Activated CD4-positive, alpha-beta T cell treated with anti-CD3 and anti-CD28 coated beads for 4 hours (primary cell): ENCODE measurements at places on chromosomes 4 and X.
A peak's percentile ranks its signal among the peaks of the same experiment; 100 is the strongest.

DNA sequence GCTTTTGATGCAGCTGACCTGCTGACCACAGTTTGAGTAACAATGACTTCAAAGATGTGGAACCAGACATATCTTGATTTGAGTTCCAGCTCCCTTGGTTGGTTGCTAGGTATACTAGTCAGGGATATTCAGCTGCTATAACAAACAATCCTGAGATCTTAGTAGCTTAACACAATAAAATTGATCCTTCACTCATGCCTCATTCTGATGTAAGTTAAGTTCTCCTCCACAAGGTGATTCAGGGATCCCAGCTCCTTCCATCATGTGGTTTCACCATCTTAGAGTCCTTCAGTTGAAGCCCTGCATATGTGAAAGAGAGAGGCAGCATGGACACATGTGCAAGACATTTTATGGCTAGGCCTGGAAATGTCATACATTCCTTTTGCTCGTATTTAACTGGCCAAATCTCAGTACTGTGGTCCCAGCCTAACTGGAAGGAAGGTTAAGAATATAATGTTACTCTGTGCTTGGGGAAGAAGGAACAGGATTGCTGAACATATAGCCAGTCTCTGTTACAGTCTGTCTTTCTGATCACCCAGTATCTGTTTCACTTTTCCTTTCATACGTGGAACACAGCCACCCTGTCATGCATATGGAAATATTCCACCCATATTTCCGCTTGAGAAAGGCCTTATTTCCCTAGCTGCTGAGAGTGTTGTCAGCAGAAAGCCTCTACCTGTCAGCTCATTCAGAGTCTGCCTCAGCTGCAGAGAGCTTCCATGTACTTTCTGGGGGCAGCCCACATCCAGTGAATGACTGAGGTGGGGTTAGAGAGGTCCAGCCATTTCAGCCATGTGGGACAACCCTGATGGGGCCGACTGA lies 7.1 kb downstream of the SMIM9 start:
- peak; percentile 4 for DNase-seq

- no peak for DNase-seq
Measured at GRCh38 chr4:8350841-8351461, 81.4 kb downstream of the HTRA3 start.

- no peak for DNase-seq
Measured at GRCh38 chr4:99361899-99362275, 9.3 kb upstream of the ADH1C start.

DNA sequence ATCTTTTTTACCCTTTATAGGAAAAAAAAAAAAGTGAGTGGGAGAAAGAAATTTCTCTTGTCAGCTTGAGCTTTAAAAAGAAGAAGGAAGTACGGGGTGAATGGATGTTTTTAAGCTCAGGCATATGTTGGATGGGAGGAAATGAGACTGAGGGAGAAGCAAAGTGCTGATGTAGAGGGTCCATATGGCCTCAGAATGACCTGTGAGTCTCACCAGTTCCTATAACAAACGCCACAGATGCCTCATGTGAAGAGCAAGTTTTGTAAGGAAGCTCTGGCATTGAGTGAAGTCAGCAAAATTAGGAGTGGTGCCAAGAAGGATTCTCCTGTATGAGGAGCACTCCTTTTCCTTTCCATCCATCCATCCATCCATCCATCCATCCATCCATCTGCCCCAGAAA lies 214.6 kb downstream of the PTTG2 start:
- no peak for DNase-seq

DNA sequence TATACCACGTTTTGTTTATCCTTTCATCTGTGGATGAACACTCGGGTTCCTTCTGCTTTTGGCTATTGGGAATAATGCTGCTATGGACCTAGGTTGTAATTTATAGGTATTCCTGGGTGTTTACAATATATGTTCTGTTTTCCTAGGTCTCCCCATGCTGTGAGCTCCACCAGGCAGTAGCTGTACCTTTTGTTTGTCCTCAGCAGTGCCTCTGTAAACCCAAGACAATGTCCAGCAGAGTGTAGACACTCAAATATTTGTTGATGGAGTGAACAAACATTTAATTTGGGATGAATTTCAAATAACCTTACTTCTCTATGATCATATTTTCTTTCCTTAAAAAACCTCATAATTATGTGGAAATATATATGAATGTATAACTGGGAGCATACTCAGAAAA lies 259.5 kb upstream of the BOD1L1 start:
- DNase-seq, result no peak

DNA sequence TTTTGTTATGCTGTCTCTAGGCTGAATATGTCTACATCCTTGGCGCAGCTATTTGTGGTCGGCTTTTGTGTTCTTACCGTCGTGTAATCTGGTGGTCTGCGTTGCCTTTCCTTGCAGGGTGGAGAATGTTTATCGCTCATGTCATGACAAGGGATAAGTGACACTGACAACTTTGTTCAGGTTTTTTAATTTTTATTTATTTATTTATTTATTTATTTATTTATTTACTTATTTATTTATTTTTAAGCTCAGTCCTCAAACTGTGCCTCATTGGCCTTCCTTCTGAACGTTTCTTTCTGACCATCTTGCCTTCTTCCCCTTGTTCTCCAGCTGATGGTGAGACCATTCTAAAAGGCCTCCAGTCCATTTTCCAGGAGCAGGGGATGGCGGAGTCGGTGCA lies 26.4 kb downstream of the SMS start:
- no peak for DNase-seq

DNA sequence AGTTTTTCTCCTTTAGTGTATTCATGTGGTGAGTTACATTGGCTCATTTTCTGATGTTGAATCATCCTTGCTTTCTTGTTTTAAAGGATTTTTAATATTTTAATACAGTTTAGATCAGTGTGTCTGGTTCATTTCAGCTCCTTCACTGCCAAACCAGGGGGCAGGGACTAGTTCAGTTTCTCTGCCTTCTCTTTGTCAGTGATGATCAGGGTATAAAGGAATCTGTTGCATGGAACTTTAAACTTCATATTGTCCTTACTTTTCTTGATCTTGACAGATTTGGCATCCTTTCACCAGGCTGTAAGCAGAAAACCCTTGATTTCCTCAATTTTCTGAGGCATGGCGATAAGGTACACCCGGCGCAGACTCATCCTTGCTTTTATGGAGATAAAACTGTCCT lies 149.4 kb downstream of the KDR start:
- DNase-seq, result no peak

GRCh38 chr4:182863501-182863900 lies 53.7 kb downstream of the DCTD start:
- DNase-seq, result no peak

DNA sequence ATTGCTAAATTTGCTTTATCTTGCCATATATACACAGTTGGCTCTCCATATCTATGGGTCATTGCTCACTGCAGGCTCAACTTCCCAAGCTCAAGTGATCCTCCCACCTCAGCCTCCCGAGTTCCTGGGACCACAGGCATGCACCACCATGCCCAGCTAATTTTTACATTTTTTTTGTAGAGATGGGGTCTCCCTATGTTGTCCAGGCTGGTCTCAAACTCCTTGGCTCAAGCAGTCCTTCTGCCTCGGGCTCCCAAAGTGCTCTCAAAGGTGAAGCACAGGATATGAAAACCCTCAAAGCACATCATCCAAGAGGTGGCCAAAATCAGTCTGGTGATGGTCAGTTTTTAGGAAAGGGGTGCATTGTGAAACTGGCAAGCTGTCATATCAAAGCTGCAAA lies 11.8 kb downstream of the CDS1 start:
- DNase-seq, result no peak

DNA sequence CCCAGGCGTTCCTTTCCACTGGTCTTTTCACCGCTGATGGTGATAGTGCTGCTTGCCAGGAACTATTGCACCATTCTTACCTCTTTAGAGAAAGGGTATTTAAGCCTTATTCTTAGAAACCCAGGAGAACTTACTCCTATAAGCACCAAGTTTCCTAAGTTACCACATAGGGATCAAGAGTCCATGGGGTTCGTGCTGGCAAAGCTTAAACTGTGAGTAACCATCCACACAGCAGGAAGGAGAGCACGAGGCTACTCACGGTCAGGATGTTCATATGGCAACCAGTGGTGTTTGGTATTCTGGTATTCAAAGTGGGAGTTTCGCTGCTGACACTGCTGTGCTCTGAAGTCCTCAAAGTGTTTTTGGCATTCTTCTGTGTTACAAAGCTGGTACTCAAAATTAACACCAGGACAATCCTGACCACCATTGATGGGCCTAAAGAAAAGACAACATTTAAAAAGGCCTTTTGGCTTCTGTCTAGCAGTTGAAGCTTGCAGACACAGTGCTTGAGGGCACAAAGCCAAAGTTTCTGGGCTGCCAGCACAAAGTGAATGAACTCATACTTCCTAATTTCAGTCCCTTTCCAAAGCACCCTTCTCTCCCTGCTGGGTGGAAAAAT lies 256.9 kb downstream of the ADAMTS3 start:
- no peak for DNase-seq

DNA sequence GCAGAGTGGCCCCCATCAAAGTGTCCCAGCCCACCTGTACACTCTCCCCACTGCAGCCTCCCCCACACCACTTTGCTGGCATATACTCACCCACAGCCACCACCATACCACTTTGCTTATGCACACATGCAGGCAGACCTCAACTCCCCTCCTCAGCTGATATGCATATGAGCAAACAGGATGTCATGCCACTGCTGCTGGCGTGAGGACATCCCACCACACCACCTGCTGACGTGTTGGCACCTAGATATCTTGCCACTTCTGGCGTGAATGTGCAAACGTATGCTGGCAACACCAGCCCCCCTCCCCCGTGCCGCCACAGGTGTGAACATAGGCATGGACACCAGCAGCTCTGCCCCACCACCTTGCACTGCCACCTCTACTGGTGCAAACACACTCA lies 22.4 kb upstream of the MAGEA8 start:
- no peak for DNase-seq

GRCh38 chr4:122810669-122811068 lies 16.0 kb upstream of the FGF2 start:
- no peak for DNase-seq

DNA sequence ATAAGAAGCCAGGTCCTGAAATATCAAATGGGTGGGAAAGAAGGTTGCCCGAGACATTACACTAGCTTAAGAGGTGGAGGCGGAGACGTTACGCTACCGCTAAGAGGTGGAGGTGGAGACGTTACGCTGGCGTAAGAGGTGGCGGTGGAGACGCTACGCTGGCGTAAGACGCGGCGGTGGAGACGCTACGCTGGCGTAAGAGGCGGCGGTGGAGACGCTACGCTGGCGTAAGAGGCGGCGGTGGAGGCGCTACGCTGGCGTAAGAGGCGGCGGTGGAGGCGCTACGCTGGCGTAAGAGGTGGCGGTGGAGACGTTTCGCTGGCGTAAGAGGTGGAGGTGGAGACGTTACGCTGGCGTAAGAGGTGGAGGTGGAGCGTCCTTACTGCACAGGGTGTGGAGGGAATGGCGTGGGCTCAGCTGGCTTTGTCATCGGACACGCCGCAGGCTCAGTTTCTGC lies 12.8 kb downstream of the CYP4V2 start:
- no peak for DNase-seq

DNA sequence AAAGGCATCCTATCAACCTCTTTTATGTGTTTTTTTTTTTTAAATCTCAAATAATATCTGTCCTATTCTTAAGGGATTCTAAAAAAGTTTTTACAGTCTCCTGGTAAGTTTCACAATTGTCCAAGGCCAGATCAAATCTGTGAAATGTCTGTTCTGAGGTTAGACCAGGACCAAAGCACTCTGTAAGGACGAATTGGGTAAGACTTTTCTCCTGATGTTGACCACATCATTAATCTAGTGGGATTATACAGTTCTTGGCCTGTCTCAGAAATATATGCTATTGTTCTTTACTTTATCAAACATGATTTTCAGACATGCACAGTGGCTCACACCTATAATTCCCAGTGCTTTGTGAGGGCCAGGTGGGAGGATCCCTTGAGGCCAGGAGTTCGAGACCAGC lies 45.8 kb upstream of the TMEM131L start:
- DNase-seq, result no peak

DNA sequence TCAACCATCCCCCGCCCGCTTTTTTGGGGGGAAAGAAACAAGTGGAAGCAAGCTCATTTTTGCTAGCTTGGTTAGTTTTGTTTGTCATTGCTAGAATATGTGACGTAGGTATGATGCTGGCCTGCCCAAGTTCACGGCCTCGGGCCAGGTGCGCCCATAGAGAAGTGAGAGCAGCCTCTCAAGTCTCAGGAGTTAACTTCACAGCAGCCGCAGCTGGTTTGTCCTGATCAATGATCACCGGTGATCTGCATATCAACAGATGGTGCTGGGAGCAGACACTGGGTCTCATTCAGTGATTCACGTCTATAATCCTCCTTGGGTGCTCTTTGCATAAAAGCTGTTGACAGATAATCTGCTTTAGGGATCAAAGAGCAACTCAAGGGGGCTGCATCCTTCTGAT lies 50.1 kb downstream of the ENPP6 start:
- DNase-seq, result no peak

- DNase-seq, result no peak
Measured at GRCh38 chr4:169682372-169683047, 62.1 kb downstream of the CLCN3 start.

- DNase-seq, result peak; percentile 37
Measured at GRCh38 chr4:37453281-37453998, 208.9 kb downstream of the NWD2 start.

DNA sequence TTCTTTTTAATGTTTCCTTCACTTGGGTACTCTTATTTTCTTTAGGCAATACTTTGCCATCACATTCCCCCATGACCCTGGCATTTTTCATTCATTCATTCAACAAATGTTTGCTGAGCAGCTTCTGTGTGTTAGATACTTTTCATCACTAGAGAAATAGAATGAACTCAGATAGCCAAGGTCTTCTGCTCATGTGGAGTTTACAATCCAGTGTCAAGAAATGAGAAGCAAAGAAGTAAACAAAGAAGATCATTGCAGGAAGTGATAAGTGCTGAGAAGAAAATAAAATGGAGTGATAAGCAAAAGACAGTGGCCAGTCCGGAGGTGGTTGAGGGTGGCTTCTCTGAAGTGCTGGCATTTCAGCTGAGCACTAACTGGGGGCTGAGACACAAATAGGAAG lies 63.1 kb downstream of the LIMCH1 start:
- DNase-seq, result no peak

DNA sequence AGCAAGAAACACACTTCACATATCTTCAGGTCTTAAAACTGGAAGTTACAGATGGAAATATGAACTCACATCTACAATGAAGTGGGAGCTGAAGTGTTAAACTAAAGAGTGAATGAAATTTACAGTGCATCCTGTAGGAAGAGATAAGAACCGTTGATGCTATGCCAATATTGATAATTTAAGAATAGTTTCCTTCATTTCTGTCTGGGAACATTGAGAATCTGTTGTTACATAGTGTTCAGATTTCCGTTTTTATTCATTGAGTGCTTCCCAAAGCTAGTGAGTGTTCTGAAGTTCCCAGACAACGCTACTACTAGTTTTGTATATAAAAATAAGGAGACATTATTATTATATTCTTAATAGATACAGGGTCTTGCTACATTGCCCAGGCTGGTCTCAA lies 52.3 kb downstream of the UBE2K start:
- DNase-seq, result no peak

DNA sequence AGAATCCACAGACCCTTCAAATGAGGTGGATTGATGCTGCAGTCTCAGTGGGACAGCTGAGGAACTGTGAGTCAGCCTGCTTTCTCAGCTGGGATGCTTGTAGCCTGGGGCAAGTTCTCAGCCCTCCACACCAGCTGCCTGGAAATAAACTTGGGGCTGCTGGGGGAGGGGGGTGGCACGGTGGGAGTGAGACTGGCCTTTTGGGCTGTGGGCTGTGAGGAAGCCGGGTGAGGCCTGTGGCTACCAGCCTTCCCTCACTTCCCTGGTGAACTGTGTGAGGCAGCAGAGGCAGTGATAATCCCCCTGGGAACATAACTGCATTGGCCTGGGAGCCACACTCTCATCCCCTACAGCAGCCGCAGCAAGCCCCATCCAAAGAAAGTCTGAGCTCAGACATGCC lies 114.5 kb upstream of the GUCY1A1 start:
- DNase-seq, result no peak
